ENCODE measurements at places on chromosomes 6 and 20.

DNA sequence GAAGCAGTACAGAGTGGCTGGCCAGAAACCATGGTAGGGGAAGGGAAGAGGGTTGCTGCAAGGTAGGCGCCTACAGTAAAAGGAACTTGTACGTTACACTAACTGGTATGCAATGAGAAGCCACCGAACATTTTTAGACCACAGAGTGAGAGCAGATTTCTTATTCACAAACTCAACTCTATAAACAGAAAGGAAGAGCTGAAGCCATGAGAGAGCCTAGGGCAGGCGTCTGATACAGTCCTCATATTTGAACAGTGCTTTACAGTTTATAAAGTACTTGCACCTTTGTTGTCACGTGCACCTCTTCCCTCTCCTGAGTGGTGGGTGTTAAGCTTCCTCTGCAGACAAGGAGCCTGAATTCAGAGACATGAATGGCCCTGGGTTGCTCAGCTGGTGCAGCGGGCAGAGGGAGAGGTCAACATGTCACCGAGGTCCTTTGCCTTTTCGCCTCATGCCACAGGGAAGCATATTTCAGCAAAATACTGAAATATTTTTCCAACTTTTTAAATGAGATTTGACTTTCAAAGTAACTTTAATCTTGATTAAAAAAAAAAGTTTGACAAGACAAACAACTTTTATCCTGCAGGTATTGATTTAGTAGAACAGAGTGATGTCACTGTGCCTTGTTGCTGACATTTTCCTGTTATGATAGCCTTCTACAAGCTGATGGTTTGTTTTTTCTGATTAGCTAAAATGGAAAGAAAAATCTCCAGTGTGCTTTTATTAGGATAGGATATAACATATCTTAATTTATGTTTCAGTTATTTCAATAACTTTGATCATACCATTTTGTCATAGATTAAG lies 23.8 kb downstream of the UST start:
- no peak for DNase-seq

GRCh38 chr6:44062771-44063560 lies 64.3 kb downstream of the MRPL14 start:
- DNase-seq = no peak

- DNase-seq = no peak
Observed at GRCh38 chr20:50389438-50389807, 120.8 kb upstream of the PTPN1 start.

GRCh38 chr20:46331611-46332361 lies 23.5 kb upstream of the CDH22 start:
- no peak for DNase-seq

- DNase-seq = no peak
Observed at GRCh38 chr6:71489736-71490135, 201.1 kb downstream of the OGFRL1 start.

- no peak for DNase-seq
Observed at GRCh38 chr6:125294925-125295324, 6.8 kb downstream of the HDDC2 start.

DNA sequence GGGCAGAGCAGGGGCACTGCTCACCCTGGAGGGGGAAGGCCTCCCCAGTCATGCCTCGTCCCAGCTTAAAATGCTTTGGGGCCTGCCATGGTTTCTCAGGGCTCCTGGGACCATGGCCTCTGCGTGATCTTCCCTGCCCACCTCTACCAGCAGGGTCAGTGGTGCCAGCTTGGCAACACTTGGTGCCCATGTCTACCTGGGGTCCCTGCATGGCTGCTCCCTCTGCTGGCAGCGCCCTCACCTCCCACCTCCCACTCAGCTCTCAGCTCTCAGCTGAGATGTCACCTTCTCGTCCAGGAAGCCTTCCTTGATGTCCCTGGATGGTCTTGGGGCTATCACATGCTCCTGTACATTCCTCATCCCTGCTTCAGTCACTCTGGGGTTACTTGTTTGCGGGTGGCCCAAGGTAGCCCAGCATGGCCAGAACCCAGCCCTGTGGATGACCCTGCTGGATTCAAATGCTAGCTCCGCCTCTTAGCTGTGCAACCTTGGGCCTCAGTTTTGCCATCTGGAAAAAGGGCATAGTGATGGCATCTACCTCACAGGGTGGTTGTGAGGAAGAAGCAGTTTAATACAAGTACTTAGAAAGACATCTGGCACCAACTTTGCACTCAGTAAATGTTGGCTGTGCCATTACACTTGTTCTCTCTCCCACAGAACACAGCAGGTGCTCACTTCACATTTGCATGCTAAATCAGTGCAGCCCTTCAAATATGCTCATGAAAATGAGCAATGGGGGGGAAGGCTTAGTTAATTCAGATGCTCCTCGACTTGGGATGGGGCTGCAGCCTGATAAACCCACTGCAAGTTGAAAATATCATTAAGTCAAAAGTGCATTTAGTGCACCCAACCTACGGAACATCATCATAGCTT lies 53.5 kb upstream of the PTPN1 start:
- no peak for DNase-seq

All from T-helper 2 cell (primary cell).